Activated CD4-positive, alpha-beta memory T cell treated with anti-CD3 and anti-CD28 coated beads for 36 hours (primary cell): ENCODE measurements at places on chromosomes 3 and 15. TPM values are rescaled to one million over a fixed set of nuclear protein-coding genes. Genes with fewer than 3 reads are reported as not detected.

- DNase-seq, result no peak
These were observed 513.9 kb downstream of the NLGN1 start for GRCh38 chr3:173911446-173911845.

GRCh38 chr3:194387926-194388418, 11.1 kb downstream of the GP5 start:
- DNase-seq, result no peak

DNA sequence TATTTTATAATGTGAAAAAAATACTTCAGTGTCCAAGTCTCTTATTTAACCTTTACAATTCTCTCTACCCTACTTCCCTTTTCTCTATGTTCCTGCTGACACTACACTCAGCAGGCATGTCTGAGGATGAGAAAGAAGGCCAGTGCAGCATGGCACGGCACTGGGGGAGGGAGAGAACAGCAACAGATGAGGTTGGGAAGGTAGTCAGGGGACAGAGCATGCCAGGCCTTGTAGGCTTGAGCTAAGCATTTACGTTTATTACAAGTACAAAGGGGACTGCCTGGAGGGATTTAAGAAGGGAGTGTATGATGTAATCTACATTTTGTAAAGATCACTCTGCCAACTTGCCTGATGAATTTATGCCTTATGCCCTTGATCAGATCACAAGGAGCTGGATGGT, 117.3 kb upstream of the WNT5A start:
- DNase-seq, result no peak

DNA sequence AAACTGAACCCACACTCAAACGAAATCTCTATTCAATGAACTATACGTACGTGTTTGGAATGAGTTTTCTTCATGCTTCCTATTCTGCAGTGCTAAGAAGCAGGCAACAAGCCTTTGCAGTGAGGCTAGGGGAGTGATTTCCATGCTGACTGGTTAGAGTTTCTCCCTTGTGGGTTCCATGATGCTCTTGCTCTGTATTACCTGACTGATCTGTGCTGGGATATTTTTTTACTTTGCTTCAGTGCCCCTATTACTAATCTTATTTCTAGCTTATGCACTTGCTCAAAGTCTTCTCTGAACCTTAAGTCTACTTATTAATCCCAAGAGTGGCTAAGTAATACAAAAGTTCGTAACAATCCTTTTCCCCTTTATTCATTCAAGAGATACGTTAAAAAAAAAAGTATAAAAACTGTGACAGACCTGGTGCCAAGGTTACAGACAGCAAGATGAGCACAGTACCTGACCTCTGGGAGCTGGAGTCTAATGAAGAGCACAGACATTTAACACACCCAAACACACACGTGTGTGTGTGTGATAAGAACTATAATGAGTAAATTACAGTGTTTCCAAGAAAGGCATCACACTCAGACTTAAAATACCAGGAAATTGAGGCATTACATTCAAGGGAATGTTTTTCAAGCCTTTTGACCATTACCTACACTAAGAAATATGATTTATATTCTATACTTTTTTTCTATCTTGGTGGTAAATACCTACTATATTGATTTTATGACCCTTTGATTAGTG, 50.5 kb upstream of the FBN1 start:
- no peak for DNase-seq

DNA sequence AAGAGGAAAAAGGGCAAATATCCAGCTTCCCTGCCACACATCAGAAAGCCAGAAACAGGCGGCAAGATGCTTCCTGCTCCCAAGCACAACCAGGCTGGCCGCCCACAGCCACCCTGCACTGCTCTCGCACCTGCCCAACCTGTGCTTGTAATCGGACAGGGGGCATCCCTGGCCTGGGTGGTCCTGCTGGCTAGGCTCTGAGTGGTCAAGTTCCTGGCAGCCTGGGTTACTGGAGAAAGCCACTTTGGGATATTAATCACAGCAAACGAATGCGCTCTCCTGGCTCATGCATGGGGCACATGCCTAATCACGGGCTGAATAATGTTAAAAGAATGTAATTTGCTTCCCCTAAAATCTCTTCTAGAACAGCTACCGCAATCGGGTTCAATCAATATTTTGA, 442.4 kb downstream of the MCTP2 start:
- no peak for DNase-seq

DNA sequence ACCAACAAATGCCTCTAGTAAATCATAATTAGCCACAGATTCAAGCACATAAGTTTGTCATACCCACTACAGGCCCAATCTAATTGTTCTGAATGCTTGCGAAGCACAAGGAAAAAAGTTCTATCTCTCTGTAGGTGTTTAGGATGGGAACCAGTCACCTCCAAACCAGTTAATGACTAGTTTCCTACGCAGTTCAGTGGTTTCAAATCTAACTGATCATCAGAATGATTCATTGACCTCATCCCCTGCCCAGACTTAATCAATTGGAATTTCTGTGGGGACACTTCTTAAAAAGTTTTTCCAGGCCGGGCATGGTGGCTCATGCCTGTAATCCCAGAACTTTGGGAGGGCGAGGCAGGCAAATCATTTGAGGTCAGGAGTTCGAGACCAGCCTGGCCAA, 24.3 kb upstream of the MASP1 start:
- no peak for DNase-seq

GRCh38 chr15:67691450-67691849, 133.9 kb upstream of the SKOR1 start:
- no peak for DNase-seq

The TGM5 gene
- total RNA-seq, result not detected

The NLGN1 gene
- total RNA-seq, result not detected

The MYZAP gene
- total RNA-seq, result 0.63 TPM

The FSTL1 gene
- total RNA-seq, result 0.40 TPM
